ENCODE measurements at places on chromosomes 6 and 20.

- no peak for DNase-seq
Observed at GRCh38 chr6:151242420-151242861, 2.7 kb downstream of the AKAP12 start.

- DNase-seq = no peak
Observed at GRCh38 chr6:137261361-137261760, 42.2 kb upstream of the IFNGR1 start.

- DNase-seq = no peak
Observed at GRCh38 chr20:10502098-10502526, 67.0 kb downstream of the SLX4IP start.

GRCh38 chr6:154352898-154353585 is 3.6 kb downstream of the IPCEF1 start:
- peak; percentile 29 for DNase-seq

DNA sequence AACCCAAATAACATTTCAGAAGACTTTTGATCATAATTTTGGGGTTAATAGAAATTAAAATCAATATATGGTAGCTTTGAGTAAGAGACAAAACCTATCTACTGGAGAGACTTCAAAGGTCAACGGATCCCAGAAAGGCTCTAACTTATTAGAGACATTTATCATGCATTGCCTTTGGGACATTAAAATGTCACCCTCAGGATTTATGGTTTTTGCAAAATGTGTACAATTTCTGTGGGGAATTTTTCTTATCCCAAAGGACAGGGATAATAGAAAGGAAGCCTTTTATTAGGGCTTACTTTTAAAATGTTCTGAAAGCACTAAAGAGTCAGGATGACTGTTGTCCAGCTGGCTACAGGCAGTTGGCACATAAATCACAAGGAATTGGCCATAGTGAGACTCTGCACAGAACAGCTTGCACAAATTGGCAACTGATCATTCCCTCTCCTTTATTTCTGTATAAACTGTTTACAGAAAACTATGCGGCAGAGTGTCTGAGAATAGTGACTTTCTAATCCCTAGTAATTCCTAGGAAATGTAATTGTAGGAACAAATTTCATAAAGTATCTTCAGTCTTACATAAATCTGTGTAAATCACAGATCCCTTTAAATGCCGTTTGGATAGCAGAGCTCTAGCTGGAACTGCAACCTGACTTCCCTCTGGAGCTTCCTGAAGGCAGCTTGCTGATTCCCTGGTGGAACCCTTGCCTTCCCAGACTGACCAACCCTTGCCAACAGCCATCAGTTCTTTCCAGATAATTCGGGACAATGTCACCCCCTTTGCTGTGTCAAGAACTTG is 201.1 kb upstream of the PREP start:
- no peak for DNase-seq

All from AML-193 (cell line).